ENCODE measurements at places on chromosomes 1 and 21. TPM values are rescaled to one million over a fixed set of nuclear protein-coding genes. Genes with fewer than 3 reads are reported as not detected.

DNA sequence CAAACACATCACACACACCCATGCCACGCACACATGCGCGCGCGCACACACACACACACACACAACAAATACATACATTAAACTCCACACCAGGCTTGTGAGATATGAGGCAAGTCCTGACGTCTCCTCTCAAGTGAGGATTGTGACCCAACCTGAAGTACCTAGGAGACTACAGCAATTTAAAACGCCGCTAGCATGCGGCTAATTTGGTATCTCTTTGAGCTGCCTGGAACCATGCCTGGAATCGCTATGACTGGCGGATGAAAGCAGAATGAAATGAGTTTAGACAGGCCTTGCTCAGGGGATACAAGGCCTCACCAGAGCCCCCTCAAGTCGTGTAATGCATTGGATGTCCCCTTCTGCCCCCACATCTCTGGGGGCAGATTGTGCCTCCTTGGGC is 1.6 kb upstream of the RAB7B start:
- no peak for DNase-seq

GRCh38 chr1:197152662-197153061 is 6.2 kb upstream of the ASPM start:
- DNase-seq: no peak

DNA sequence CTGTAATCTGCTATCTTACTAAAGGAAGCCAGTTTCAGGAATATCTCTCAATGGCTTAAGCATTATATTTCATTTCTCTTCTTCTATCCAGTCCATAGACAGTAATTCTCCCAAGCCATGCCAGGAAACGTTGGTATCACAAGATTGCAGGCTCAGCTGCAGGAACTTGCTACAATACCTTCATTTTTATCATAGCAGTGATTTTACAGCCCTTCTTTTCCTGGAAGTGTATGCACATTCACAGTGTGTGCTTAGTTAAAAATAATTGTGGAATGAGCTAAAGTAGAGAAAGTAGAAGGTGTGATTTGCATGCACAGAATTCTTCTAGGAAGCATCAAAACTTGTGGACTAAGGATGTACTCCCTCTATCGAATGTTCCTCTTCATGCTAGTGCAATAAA is 647.2 kb upstream of the PTBP2 start:
- no peak for DNase-seq

DNA sequence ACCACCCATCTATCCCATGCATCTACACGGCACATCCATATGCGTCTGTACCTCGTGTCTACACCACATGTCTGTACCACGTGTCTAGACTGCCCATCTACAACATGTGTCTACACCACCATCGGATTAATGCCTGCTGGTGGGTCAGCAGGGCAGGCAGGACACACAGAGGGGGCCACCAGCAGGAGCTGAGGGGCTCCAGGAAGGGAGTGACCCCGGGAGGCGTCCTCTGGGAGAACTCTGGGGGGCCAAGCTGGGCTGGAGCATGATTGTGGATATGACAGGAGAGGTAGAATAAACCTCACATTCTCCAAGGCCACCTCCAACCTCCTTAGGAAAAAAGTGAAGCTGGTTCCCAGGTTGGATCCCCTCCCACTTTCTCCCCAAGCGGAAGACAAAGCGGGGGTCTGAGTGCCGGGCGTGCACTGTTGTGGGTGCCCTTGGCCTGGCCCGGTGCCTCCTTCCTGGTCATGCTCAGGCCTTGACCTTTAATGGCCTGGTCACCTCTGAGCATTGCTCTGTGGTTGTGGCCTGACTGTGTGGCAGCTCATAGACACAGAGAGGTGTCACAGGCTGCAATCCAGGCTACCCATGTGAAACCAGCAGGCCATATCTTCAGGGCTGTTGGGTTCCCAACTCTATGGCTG is 881 bp upstream of the ACTRT2 start:
- no peak for DNase-seq

DNA sequence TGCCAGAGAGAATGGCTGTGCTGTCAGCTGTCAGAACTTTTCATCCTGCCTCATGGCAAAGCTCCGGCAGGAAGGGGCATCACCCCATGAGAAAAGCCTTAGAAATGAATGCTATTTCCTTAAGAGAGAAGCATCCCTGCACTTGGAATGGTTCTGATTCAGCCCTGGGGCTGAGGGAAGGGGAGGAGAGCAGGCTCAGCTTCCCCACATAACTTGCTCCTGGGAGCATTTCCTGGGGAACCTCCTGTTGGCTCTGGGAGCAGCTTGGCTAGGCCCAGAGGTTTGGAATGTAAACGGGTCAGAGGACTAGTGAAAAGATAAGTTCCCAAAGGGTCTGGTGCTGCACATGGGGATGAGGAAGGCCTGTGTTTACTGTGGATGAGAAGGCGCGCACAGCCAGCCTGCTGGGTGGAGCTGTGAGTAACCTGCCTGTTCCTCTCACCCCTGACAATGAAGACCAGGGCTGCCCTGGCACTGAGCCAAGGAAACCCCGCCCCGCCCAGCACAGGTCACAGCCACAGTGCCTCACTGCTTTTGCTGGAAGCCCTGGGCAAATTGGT is 5.0 kb downstream of the PRELP start:
- DNase-seq: no peak

DNA sequence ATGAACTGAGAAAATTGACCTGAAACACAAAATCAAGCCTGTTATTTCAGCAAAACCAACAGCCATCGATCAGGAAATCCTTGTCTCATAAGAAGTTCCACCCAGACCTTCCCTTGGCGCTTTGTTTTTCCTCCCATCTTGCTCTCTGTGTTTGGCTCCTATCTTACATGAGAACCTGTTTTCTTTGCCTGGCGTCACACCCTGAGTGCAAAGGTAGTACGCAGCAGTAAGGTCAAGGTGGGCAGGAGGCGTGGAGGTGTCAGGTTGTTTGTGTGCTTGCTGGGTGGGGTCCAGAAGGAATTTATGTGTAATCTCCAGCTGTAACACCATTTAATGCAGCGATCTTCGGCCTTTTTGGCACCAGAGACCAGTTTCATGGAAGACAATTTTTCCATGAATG is 50.5 kb downstream of the C1orf21 start:
- DNase-seq: no peak

GRCh38 chr1:199691540-199691939 is 336.0 kb upstream of the NR5A2 start:
- no peak for DNase-seq

DNA sequence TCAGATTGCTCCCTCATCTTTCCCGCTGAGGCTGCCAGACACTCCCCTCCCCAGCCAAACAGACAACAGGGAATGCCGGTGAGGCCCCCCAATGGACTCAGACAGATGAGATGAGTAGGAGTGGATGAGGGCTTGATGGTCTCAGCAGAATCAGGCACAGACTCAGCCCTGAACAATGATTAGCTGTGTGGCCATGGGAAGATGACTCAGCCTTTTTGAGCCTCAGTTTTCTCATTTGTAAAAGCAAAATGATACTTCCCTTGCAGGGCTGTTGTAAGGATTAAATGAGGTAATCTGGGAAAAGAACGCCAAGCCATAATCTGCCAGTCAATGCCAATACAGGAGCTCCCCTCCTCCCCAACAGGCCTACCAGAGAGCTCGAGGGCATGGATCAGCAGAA is 12.4 kb downstream of the C1orf198 start:
- no peak for DNase-seq

The LRRC71 gene
- polyA plus RNA-seq: 0.66 TPM

The KRTAP12-4 gene
- polyA plus RNA-seq: not detected

The SLC1A7 gene
- 0.14 TPM for polyA plus RNA-seq
